Iris pigment epithelial cell (primary cell): ENCODE measurements at places on chromosomes 4 and X.
A peak's percentile ranks its signal among the peaks of the same experiment; 100 is the strongest.

DNA sequence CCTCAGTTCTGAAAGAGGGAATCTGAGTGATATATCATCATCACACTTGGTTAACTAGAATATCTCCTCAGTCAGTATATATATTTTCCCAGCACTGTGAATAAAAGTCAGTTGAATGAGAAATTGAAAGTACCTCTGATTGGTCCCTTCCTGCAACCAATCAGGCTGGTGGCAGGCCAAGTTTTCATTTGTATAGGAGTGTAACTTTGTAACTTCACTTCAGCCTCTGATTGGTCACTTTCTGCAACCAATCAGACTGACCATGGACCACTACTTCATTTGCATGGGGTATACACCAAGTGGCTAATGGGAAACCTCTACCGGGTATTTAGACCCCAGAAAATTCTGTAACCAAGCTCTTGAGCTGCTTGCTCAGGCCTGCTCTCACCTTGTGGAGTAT lies 2.0 kb upstream of the PGK1 start:
- no peak for DNase-seq

GRCh38 chr4:127134490-127134889 lies 498.3 kb upstream of the INTU start:
- no peak for DNase-seq

GRCh38 chr4:186485561-186486062 lies 69.8 kb downstream of the MTNR1A start:
- peak; percentile 3 for DNase-seq

GRCh38 chr4:135269125-135269890 lies 1067.7 kb upstream of the PABPC4L start:
- DNase-seq, result no peak

GRCh38 chrX:91039777-91040176 lies 394.9 kb upstream of the PABPC5 start:
- no peak for DNase-seq

- DNase-seq, result no peak
Measured at GRCh38 chr4:105659190-105659589, 49.3 kb downstream of the INTS12 start.

DNA sequence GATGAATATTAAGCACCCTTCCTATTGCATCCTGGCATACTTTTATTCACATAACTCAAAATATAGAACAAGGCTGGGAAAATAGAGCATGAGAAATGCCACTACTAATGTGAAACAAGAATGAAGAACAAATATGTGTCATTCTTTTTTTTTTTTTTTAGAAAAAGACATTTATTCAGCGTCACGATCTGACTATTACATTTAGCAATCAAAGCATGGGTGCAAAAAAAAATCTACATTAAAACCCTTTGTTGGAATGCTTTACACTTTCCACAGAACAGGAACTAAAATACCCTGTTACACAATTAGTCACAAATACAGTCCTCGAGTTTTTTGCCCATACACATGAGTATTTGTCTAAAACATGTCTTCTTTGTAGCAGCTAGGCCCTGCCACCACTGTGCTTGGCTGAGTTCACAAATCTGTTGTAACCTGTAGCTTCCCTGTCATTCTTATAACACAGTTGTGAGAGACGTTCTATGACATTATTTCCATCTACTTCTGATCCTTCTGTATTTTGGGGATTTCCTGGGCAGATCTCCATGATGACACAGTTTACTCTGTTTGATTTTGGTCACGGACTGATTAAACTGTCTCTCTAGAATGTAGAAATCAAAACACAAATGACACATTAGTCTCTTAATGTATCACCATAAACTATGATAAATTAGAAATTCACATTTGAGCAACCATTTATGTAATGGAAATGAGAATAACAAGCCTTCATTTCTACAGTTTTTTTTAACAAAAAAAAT lies 9.4 kb upstream of the TET2 start:
- DNase-seq, result no peak
